ENCODE measurements at places on chromosomes 13 and 19.

- DNase-seq: no peak
Measured at GRCh38 chr13:109744512-109745051, 41.8 kb downstream of the IRS2 start.

DNA sequence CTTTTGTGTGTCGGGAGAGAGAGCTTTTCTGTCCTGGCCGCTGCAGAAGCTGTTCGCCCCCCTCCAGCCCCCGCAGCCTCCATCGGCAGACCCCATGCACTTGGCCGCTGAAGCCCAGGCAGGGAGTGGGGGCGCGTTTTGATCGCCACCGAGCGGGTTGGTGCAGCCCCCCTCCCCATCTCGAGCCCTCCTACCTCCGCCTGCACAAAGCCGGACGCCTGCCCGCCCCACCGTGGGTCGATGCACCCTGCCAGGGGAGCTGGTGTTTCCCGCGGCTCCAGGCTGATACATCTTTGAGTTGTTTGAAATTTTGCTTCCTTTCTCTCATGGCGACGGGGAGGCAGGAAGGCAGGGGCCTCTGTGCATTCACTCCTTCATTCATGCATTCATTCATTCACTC lies 16.4 kb upstream of the ONECUT3 start:
- DNase-seq: no peak

DNA sequence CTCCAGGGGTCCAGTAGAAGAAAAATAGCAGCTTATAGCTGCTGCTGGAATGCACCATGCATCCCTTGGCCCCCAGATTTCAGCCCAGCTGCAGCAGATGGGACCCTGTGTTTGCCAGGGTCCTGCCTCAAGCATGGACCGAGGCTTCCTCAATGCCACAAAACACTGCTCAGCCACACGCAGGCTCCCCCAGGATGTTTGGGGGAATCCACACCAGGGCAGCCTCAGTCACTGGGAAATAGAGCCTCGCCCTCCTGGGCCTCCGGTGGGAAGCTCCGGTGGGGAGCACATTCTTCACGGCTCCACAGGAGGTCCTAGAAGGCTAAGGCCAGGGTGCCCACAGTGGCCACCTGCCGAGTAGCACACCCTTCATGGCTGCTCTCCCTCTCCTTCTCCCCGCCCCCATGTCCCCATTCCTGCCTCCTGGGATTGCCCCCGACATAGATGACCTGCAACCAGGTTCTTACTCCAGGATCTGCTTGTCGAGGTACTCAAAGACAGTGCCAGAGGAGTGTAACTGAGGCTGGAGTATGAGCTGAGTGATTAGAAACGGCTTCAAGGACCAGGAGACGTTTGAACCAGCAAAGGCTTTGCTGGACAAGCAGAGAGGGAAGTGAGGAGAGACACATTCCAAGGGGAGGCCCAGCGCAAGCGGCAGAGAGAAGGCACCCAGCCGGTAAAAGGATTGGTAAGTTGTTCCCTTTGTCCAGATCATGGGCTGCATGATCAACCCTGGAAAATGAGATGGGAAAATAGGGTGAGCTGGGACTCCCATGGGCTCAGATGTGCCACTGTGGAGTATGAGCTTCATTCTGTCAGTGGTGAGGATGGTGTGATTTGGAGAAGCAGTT lies 110.7 kb upstream of the UQCRFS1 start:
- no peak for DNase-seq

GRCh38 chr19:55058781-55059610 lies 4.0 kb downstream of the RDH13 start:
- no peak for DNase-seq

GRCh38 chr19:40078377-40078776 lies 12.4 kb downstream of the ZNF780A start:
- no peak for DNase-seq

DNA sequence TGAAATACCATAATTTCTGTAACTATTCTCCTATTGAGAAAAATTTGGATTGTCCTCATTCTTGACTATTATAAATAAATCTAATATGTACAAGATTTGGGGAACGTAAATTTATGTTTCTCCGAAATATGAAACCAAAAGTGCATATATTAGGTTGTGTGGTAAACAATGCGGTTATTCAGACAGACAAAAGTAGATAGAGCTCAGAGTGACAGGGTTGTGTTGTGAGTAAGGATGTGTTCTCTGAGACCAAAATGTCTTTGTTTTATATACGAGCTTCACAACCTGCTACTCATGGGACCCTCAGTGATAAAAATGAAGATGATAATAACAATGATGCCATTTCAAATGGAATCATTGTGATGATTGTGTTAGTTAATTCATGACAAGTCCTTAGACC lies 796.3 kb upstream of the SLC10A2 start:
- DNase-seq: no peak

- peak; percentile 49 for DNase-seq
Measured at GRCh38 chr19:19134687-19135158, 3.6 kb downstream of the TMEM161A start.

Measured in stimulated activated naive CD4-positive, alpha-beta T cell (primary cell).